ENCODE measurements at places on chromosomes 5 and 9. TPM values are rescaled to one million over a fixed set of nuclear protein-coding genes. Genes with fewer than 3 reads are reported as not detected.

DNA sequence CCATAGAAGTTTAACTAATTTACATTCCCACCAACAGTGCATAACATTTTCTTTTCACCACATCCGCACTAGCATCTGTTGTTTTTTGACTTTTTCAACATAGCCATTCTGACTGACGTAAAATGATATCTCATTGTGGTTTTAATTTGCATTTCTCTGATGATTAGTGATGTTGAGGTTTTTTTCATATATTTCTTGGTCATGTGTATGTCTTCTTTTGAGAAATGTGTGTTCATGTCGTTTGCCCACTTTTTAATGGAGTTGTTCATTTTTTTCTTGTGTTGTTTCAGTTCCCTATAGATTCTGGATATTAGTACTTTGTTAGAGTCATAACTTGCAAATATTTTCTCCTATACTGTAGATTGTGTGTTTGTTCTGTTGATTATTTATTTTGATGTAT, 163.4 kb downstream of the FER start:
- no peak for DNase-seq
- no peaks in the 10 kb centered on the region for H3K4me1 ChIP-seq
- H3K27ac ChIP-seq: no peak overlapping the region

DNA sequence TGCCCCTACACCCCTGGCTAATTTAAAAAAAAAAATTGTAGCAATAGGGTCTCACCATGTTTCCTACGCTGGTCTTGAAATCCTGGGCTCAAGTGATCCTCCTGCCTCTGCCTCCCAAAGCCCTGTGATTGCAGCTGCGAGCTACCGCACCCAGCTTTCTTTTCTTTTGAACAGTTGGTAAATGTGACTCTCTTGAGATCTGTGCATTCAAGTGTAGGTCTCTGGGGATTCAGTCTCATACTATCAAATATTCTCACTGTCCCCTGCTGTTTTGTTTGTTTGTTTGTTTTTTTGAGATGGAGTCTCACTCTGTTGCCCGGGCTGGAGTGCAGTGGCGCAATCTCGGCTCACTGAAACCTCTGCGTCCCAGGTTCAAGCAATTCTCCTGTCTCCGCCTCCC, 42.3 kb upstream of the CXXC5 start:
- H3K4me3 ChIP-seq: no peak overlapping the region
- no peaks in the 10 kb centered on the region for H3K27me3 ChIP-seq
- no peak for DNase-seq
- H3K36me3 ChIP-seq: peaks cover 31% of the 10 kb centered on the region
- H3K27ac ChIP-seq: no peak overlapping the region

Gene MLANA
- total RNA-seq: not detected

GRCh38 chr9:5459289-5459829, 9.0 kb downstream of the CD274 start:
- no peak overlapping the region for H3K27ac ChIP-seq
- no peak for DNase-seq
- no peaks in the 10 kb centered on the region for H3K4me1 ChIP-seq
- peaks cover 19% of the 10 kb centered on the region for H3K36me3 ChIP-seq
- no peak overlapping the region for H3K4me3 ChIP-seq

DNA sequence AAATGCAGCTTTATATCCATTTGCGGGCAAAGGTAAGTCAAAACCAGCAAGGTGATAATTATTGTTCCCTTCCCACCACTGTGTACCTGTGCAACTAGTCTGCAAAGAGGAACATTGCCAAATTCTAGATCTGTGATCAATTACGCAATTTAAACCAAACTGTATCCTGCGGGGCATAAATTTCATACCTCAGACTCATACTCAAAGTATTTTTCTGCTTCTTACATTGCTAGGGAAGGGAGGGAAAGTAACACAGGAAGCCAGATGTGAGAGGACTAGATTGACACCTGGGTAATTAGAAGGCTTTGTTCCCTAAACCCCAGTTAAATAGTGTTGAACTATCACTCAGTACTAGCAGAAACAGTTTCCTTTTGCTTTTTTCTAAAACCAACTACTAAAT, 240.2 kb upstream of the ZNF608 start:
- no peaks in the 10 kb centered on the region for H3K36me3 ChIP-seq
- no peak overlapping the region for H3K4me3 ChIP-seq
- no peaks in the 10 kb centered on the region for H3K4me1 ChIP-seq
- DNase-seq: no peak
- H3K27me3 ChIP-seq: no peaks in the 10 kb centered on the region

Gene SLC25A2
- 0.73 TPM for total RNA-seq

Gene FREM1
- total RNA-seq: not detected

- no peaks in the 10 kb centered on the region for H3K27me3 ChIP-seq
- H3K4me3 ChIP-seq: no peak overlapping the region
- no peak for DNase-seq
Observed at GRCh38 chr9:73059247-73059646, 92.4 kb upstream of the ANXA1 start.

DNA sequence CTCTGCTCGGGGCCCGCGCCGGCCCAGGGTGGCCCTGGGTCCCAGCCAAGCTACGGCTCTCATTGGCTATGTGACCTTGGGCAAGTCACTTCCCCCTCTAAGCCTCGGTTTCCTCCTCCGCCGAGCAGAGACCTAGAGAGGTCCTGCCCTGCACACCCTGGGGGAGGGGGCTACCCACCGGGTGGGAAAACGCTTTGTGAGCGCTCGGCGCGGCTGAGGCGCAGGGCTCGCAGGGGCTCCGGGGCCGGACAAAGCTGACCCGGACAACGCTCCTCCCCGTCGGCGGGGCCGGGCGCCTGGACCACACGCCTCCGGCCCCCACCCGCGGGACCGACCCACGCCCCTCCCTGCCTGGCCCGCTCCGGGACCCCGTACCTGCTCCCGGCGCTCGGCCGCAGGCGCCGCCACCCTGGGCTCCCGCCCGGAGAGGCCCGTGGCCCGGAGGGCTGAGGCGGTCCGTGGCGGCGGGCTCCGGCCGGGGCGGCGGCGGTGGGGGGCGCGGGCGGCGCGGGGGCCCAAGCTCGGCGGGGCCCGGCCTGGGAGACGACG, 85.7 kb upstream of the MELK start:
- no peaks in the 10 kb centered on the region for H3K36me3 ChIP-seq
- no peaks in the 10 kb centered on the region for H3K27me3 ChIP-seq
- H3K27ac ChIP-seq: peak overlapping the region; percentile 74
- peaks cover 32% of the 10 kb centered on the region for H3K4me1 ChIP-seq
- H3K4me3 ChIP-seq: peak overlapping the region; percentile 75
- DNase-seq: peak; percentile 66

Gene PCDHA9
- not detected for total RNA-seq

GRCh38 chr9:121788686-121789366, 137.4 kb downstream of the DAB2IP start:
- H3K27ac ChIP-seq: no peak overlapping the region
- no peaks in the 10 kb centered on the region for H3K36me3 ChIP-seq
- H3K4me1 ChIP-seq: peaks cover 6% of the 10 kb centered on the region
- DNase-seq: no peak
- H3K4me3 ChIP-seq: no peak overlapping the region
- no peaks in the 10 kb centered on the region for H3K27me3 ChIP-seq

Gene SAXO1
- total RNA-seq: not detected

DNA sequence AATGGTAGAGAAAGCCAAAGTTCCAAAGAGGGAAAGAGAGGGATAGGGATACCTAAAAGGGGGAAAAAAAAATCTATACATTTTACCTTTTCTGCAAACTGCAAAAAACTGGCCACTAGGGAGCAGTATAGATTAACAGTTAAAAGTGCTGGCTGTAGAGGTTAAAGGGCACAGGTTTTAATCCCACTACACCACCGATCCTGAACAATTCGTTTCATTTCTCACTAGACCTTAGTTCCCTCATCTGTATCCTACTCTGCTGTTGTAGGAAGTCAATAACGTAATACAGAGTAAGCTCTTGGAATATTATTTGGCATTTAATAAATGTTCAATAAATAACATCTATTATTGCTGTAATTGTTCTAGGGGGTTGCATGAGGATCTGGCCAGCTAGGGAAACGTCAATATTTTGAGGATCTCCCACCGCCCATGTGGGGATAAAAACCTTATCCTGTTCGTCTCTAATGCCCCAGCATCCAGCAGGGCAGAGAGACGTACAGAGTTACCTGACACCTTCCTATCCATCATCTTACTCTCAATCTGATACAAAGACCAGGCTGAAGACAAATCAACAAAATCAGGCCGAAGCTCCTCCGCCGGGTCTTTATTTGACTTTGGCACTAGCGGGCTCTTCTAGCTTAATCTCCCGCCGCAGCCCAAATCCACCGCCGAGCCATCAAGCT, 757 bp downstream of the CDC26 start:
- peak overlapping the region; percentile 89 for H3K4me3 ChIP-seq
- peaks cover 52% of the 10 kb centered on the region for H3K36me3 ChIP-seq
- peaks cover 8% of the 10 kb centered on the region for H3K4me1 ChIP-seq
- peak overlapping the region; percentile 95 for H3K27ac ChIP-seq
- no peaks in the 10 kb centered on the region for H3K27me3 ChIP-seq
- no peak for DNase-seq

Gene NEURL1B
- total RNA-seq: 0.45 TPM

GRCh38 chr5:73382401-73382740, 66.2 kb downstream of the FOXD1 start:
- H3K36me3 ChIP-seq: no peaks in the 10 kb centered on the region
- peaks cover 45% of the 10 kb centered on the region for H3K27me3 ChIP-seq
- DNase-seq: no peak
- peaks cover 36% of the 10 kb centered on the region for H3K4me1 ChIP-seq
- no peak overlapping the region for H3K27ac ChIP-seq

DNA sequence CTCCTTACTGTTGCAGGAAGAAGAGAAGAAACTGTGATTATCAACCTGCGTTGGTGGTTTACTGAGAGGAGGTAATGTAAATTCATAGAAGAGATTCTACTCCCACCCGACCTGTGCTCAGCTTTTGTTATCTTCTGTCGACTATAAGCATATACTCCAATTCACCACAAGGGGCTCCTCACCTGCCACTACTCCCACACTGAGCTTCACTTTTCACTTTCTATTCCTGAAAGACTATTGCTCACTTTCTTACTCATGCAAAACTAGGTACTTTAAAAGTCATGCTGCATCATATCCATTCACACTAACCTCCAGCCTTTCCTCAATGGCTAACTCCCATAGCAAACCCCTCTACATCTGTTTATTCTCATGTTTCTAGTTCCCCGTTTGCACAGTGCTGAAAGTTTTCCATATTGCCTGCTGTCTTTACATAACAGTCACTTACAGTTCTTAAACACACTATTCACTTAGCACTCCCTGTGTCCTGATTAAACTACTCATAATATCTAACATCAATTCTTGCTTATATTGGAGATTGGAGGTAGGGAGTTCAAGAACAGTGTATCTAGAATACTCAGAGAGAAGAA, 1062.6 kb downstream of the NR2F1-AS1 start:
- no peaks in the 10 kb centered on the region for H3K36me3 ChIP-seq
- DNase-seq: no peak
- no peaks in the 10 kb centered on the region for H3K27me3 ChIP-seq
- no peak overlapping the region for H3K4me3 ChIP-seq
- no peak overlapping the region for H3K27ac ChIP-seq
- no peaks in the 10 kb centered on the region for H3K4me1 ChIP-seq

- H3K4me3 ChIP-seq: no peak overlapping the region
- no peaks in the 10 kb centered on the region for H3K4me1 ChIP-seq
- no peaks in the 10 kb centered on the region for H3K36me3 ChIP-seq
- H3K27me3 ChIP-seq: no peaks in the 10 kb centered on the region
- DNase-seq: no peak
Observed at GRCh38 chr9:101333490-101333889, 51.3 kb downstream of the BAAT start.

Gene SPATA31A3
- total RNA-seq: not detected

GRCh38 chr5:543755-544674, 19.8 kb upstream of the SLC9A3 start:
- H3K4me3 ChIP-seq: peak overlapping the region; percentile 28
- no peak for DNase-seq

GRCh38 chr5:123700624-123701287, 188.8 kb downstream of the CSNK1G3 start:
- no peaks in the 10 kb centered on the region for H3K36me3 ChIP-seq
- no peak for DNase-seq
- no peak overlapping the region for H3K27ac ChIP-seq

GRCh38 chr9:134669399-134669955, 27.9 kb downstream of the COL5A1 start:
- H3K4me1 ChIP-seq: no peaks in the 10 kb centered on the region
- no peaks in the 10 kb centered on the region for H3K27me3 ChIP-seq
- H3K27ac ChIP-seq: no peak overlapping the region
- no peak overlapping the region for H3K4me3 ChIP-seq
- no peak for DNase-seq

Gene FANCC
- total RNA-seq: 12.8 TPM

DNA sequence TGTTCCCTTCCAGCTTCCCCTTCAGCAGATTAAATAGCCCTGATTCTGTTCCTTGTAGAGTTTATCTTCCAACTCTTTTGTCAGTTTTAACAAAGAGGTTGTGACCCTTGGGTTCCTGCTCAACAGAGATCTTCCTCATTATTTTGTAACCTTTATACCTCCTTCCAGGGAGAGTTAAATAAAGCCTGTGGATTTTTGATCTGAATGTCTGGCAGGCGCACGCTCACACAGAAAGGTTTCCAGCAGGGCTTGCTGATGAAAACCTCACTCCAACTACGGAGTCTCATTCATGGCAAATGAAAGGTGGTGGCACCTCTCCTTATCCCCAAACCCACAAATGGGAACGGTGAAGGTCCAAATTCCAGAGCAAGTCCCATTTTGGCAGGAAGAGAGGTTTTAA, 129.0 kb downstream of the SREK1 start:
- DNase-seq: no peak
- no peak overlapping the region for H3K27ac ChIP-seq
- H3K27me3 ChIP-seq: peaks cover 2% of the 10 kb centered on the region
- no peaks in the 10 kb centered on the region for H3K36me3 ChIP-seq
- no peaks in the 10 kb centered on the region for H3K4me1 ChIP-seq

DNA sequence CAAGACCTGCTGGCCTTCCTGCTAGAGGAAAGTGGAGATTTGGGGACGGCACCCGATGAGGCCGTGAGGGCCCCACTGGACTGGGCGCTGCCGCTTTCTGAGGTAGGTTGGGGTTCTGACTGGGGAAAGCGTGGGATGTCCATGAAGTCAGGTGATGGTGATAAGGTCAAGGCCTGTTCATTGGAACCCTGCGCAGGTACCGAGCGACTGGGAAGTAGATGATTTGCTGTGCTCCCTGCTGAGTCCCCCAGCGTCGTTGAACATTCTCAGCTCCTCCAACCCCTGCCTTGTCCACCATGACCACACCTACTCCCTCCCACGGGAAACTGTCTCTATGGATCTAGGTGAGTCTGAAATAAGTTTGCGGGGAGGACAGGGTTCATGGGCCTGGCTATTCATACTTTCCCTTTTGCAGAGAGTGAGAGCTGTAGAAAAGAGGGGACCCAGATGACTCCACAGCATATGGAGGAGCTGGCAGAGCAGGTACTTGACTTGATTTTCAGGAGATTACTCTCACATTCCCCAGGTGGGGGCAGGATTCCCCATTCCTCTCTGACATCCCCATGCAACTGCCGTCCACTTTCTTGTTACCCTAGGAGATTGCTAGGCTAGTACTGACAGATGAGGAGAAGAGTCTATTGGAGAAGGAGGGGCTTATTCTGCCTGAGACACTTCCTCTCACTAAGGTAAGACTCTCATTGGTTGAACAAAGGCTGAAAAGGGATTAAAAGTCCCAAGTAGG, 505 bp downstream of the CREB3 start:
- DNase-seq: no peak
- peaks cover 29% of the 10 kb centered on the region for H3K36me3 ChIP-seq
- H3K4me3 ChIP-seq: peak overlapping the region; percentile 88
- H3K27ac ChIP-seq: peak overlapping the region; percentile 95

Gene TLX3
- not detected for total RNA-seq

All from natural killer cell (primary cell).